Stimulated activated CD4-positive, alpha-beta T cell treated with anti-CD3 and anti-CD28 coated beads, Interleukin-1b, Interleukin-23, amount 100 ng/mL, for 4 hours (primary cell): ENCODE measurements at places on chromosomes 5 and 9.
A peak's percentile ranks its signal among the peaks of the same experiment; 100 is the strongest.

- peak; percentile 14 for DNase-seq
Measured at GRCh38 chr5:76256116-76256889, 146.8 kb upstream of the IQGAP2 start.

- DNase-seq: no peak
Measured at GRCh38 chr9:100101608-100102007, 2.6 kb downstream of the INVS start.

DNA sequence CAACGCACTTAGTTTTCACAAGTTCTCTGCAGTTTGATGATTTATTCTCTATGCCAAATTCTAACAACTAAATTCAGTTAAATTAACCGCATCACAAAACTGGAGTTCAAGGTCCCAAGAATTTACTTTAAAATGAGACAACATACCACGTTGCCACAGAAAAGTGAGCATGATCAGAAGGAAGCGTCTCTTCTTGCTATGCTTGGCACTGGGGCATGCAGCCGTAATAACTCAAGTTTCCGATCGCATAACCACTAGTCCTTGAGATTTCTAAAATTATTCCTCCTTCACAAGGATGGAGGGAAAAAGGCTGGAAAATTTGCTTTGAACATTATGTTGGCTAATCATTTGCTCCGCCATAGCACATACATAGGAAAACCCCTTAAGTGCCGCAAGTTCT lies 13.9 kb downstream of the NFIB start:
- no peak for DNase-seq

DNA sequence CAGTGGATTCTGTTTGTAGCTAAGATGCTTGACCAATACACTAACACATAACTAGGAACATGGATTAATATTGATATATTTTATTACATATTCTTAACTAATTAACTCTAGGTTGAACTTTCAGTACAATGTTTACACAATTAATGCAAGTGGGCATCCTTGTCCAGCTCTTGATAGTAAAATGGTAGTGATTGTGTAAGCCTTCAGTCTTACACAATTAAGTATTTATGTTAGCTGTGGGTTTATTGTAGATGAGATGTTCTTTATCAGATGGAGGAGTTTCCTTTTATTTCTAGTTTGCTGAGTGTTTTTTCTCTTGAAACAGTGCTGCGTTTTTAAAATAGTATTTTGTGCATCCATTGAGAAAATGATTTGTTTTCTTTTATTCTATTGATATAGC lies 1210.8 kb downstream of the CDH12 start:
- DNase-seq: no peak

GRCh38 chr9:121048618-121049017 lies 1.5 kb downstream of the C5 start:
- DNase-seq: no peak

GRCh38 chr9:101791533-101791932 lies 53.1 kb upstream of the GRIN3A start:
- no peak for DNase-seq

GRCh38 chr9:23379842-23380241 lies 446.2 kb downstream of the ELAVL2 start:
- DNase-seq: no peak
